ENCODE measurements at places on chromosomes 5 and 9.

DNA sequence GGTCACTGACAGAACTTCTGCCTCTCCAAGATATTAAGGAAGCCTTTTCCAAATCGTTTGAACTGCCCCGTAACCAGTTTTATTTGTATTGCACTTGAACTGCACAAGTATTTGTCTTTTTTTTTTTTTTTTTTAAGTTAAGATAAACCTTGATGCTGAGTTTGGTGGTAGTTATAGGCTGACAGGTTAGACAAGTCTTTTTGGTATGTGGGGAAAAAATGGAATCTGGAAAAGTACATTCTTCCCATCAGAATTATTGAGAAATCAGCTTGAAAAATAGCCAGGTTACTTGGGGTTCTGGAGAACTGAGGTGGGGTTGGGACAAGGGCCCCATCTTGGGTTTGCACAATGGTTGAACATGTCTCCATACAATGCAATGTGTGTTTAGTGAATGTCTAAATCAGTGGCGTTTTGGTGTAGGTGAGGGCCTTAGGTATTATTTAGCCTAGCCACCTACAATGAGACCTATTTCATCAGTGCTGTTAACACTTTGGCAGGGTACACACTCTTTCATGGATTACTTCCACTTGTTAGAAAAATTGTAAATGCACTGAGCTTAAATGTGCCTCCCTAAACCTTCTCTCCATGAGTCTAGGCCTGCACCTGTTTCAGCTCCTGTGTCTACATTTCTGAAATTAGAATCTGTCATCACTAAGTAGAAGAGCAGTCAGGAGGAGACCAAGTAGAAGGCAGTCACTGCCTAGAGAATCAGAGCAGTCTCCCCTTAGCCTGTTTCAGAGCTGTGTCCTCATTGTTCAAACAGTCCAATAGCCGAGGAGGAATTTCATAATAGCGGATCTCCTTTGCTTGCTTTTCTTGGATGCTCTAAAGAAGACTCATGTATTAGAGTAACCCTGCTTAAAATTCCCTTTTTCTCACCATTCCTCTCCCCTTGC lies 140.0 kb upstream of the HMHB1 start:
- DNase-seq = no peak

- no peak for DNase-seq
These were observed 2.2 kb downstream of the FAM78A start for GRCh38 chr9:131273856-131274673.

DNA sequence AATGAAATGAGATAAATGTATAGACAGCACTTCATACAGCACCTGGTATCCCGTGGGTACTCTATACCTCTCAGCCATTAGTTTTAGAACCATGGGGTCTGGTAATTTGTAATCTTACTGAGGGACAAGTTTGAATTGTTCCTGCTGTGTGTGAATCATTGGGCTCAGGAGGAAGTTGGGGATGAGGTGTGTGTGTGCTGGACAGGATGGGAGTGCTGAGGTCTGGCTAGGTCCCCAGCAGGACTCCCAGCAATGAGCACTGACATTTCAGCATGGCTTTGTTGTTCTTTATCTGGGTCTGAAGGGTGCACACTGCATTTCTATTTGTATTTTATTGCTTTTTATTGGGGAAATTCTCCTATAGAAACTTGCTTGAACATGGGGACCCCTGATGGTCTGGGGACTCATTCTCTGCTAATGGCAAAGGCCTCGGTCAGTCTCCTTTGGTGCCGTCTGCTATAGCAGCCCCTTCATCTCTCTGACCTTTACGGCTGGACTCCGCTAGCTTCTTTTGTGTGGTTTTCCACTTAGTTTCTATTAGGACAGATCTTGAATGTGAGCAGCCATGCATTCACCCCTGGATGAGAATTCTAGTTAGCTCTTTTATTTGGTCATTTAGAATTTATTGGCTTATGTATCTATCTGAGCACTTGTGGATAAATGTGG lies 98.1 kb downstream of the SREK1 start:
- no peak for DNase-seq

DNA sequence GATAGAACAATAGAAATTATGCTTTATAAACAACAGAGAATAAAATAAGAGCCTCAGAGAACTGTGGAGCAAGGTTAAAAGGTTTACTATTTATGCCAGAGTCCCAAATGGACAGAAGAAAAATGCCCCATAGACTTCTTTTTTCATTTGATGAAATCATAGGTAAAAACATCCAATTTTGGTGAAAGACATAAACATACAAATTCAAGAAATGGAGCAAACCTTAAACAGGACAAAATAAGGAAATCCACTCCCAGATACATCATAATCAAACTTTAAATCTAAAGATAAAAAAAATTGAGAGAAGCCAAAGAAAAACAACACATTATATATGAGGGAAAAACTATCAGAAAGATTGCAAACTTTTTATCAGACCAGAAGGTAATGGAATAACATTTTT lies 182.8 kb downstream of the GADD45G start:
- DNase-seq = no peak

DNA sequence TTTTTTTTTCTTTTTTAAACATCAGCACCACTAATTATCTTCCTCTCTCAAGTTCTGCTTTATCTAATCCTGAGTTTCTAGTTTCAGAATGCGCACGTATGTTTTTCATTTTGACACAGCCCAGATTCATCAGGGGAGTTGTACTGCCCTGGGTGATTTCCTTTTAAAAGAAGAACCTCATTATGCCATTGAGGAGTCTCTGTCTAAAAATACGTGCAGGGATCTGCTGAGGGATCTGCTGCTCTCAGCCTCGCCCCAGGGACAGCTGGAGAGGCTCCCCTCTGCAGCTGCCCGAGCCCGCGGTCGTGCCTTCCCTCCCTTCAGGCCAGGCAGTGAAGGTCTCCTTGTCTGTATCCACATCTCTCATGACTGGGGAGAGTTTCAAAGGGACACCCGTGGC lies 273.1 kb downstream of the ARHGEF28 start:
- DNase-seq = no peak

GRCh38 chr5:66908230-66908629 lies 288.4 kb downstream of the CD180 start:
- no peak for DNase-seq

Data from stimulated activated CD8-positive, alpha-beta memory T cell treated with anti-CD3 and anti-CD28 coated beads, Interleukin-4, amount 100 ng/mL, for 24 hours (primary cell).